ENCODE measurements at places on chromosomes 3 and 15.
A peak's percentile ranks its signal among the peaks of the same experiment; 100 is the strongest.

DNA sequence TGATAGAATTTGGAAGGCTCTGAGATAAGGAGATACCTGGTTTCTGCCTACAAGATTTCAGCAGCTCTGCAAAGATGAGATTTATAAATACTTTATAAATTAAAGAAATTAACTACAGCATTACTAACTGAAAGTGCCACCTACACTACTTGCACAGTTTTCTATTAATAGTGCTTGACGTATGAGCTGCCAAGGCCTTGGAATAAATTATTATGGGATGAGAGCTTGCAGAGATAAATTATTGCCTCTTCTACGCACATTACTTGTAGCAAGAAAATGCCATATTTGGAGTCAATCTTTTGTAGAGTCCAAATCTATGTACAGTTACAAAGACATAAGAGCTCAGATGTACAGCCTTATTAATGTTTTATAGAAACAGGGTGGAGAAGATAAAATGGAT lies 89.1 kb downstream of the BCHE start:
- DNase-seq, result no peak

GRCh38 chr3:125957674-125958510 lies 11.1 kb upstream of the ROPN1B start:
- DNase-seq, result no peak

- DNase-seq, result no peak
These were observed 549.6 kb upstream of the CCDC54 start for GRCh38 chr3:106827515-106828213.

- no peak for DNase-seq
These were observed 156.0 kb downstream of the EDEM1 start for GRCh38 chr3:5343459-5343858.

DNA sequence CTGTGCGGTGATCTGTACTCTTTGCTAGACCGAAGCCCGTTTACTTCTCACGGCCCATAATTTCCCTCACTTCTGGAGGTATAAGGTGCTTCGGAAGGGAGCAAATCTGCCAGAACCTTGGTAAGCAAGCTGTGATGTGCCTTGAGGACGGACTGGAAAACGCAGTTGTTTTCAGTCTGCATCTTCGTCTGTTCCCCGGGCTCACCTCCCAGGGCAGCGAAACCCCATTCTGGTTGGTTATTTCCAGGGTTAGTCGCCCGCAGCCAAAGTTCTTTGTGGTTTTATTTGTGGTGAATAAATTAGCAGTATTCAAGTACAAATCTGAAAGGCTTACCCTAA lies 401 bp downstream of the RAMAC start:
- peak; percentile 14 for DNase-seq

DNA sequence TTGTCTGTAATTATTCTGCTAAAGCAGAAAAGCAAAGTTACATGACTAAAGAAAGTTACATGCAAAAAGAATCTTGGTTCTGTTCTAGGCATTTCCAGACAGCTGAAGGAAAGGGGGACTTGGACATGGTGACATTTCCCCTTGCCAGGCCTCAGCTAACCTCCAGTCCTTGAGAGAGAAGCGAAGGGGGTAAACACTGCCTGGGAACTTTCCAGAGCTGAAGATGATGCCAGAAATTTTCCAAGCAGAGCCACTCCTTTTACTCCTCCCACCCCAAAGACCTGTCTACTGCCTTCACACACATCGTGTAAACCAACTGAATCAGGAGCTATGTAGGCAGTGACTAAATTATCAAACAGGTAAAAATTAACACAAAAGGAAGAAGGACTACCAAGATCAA lies 5.4 kb downstream of the MEX3B start:
- no peak for DNase-seq

DNA sequence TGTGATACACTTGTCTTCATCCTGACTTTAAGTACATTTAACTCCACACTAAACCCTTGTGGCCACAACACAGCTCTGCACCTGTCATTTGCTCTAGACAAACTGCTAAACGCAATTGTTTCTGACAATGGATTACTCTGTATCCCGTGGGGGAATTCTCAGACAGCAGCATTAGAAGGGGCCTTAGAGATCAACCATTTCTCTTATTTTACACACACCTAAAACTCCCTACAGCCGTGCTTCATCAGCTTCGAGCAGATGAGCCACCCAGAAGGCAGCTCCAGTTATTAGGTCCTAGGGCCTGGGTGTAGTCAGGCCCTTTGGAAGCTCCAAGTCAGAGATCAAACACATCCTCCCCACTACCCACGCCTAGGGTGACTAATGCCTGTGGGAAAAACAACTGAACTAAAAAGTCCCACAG lies 1.3 kb upstream of the IL12A start:
- no peak for DNase-seq

DNA sequence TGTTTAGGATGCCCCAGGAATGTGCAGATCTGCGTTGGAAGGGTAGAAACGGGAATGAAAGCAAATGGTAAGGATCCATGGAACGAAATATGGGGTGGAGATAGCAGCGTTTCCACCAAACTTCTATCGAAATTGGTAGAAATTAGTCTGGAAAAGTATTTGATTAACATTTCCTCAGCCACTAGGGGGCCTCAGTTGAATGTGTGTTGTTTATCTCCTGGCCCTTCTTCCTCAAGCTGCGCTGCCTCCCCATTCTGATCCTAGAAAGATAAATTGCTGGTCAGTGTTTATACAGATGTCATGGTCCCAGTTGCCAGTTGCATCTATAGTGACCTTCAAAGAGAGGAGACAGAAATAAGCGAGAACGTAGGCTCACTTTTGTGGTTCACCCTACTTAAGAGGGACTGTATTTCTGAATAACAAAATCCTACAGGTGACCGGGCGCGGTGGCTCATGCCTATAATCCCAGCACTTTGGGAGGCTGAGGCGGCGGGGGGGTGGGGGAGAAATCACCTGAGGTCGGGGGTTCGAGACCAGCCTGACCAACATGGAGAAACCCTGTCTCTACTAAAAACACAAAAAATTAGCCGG lies 457.1 kb downstream of the SQOR start:
- no peak for DNase-seq

GRCh38 chr3:138423316-138423715 lies 11.1 kb upstream of the ESYT3 start:
- no peak for DNase-seq

- DNase-seq, result no peak
These were observed 1.2 kb upstream of the EIF3J start for GRCh38 chr15:44535523-44536301.

DNA sequence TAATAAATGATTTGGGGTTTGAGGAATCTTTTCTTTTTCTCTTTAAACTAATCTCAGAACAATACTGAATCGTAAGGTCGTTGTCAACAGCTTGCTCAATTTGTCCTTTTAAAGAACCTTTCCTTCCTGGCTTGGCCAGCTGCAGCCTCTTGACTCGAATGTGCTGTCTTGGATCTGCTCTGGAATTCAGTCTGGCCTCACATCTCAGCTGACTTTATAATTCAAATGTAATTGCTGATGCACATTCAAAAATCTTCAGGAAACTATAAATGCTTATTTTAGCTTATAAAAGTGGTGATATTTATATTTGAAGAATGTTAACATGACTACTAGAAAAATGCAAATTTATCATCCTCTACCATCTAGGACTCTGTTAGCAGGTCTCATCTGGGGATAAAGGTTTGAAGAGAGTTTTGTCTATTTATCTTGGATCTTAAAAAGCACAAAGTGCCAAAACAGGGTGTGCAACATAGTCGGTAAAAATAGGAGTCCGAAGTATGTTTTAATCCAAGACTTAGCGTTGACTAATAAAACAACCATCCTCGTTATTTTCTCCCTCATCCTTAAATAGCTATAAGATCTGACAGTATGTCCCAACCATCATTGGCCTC lies 1035.2 kb downstream of the MCTP2 start:
- DNase-seq, result no peak

GRCh38 chr3:182028081-182028480 lies 316.4 kb downstream of the SOX2 start:
- DNase-seq, result no peak
